ENCODE measurements at places on chromosomes 16 and 17.

DNA sequence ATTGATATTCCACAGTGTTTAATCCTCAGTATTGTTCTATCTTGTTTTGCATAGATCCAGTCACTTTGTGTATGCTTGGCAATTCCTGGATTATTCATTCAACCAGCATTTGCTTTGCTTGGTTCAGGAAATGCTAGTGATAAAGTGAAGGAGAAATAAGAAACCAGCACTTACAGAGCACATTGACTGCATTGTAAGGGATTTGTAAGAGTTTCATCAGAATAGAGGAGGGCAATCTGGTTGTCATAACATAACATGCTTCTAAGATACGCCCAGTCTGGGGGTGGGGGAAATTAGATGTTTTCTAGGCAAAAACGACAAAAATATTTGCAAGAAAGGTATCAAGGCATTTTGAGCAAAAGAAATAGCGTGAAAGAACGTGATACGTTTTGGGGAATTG is 40.4 kb downstream of the TNRC6A start:
- DNase-seq: no peak

DNA sequence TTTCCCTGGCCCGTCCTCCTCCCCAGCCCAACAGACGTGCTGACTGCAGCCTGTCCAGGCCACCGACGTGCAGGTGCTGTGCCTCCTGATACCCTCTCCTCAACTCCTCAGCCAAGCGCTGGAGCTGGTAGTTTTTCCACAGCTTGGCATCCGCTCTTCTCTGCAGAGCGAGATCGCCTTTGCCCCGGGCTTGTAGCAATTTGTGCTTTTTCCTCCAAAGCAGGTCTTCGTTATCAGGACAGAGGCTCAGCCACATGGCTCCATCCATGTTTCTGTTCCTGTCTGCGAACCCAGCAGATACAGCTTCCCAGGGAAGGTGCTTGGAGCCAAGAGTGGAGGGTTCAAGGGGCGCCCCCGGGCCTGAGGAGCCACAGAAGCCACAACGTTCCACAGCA is 10.9 kb downstream of the CEP295NL start:
- no peak for DNase-seq

- no peak for DNase-seq
Measured at GRCh38 chr17:69512946-69513345, 98.4 kb downstream of the MAP2K6 start.

DNA sequence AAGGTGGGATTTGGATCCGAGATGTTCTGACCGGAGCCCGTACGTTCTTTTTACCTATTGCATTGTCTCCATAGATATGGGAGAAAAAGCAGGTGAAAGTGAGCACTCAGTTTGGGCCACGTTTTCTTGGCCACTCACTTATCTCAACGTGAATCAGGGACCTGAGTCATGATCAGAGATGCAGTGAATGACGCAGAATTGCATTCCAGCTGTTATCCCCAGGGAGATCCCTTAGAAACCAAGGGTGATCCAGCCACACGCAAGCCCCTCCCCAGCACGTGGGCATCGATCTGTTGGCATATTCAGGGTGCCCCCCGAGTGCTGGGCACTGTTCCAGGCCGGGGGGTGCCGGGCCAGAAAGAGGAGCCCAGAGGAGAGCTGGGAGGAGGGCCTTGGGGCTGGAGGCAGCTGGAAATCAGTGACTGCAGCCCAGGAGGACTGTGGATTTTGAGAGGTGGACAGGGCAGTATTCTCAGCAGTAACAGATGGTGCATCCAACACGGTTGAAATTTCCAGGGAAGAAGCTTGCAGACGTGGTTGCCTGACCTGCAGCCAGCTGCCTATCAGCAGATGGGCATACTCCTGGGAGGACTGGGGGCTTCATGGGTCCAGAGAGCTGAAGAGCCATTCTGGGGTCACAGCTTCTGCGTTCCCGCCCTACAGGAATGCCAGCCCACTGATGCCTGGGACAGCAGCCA is 87.2 kb upstream of the CACNG5 start:
- no peak for DNase-seq

- DNase-seq: no peak
Measured at GRCh38 chr17:53227514-53227913, 595.2 kb upstream of the KIF2B start.

DNA sequence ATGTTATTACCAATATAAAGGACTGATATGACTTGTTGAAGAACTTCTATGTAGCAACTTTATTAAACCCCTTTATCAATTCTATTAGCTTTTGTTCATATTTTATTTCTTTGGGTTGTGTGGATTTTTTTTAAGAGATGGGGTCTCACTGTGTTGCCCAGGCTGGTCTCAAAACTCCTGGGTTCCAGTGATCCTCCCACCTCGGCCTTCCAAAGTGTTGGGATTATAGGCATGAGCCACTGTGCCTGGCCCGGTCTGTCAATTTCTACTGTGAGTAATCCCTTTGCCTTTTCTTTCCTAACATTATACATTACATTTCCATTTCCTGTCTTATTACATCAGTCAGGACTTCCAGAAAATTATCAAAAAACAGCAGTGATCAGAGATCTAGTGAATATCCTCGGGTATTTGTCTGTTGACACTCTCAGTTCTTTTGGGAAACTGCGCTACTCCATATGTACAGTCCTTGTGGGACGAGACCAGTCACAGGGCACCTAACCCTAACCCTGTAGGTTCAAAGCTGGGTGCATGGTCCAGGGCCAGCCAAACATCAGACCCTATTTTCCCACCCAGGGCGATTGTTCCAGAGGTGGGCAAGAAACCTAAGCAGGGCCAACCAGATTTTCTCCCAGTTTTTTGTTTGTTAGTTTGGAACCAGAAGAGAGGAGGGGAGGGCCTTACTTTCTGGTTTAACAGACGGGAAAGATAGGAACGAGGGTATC is 1.7 kb upstream of the SLC47A1 start:
- DNase-seq: no peak

GRCh38 chr16:85660843-85661739 is 27.7 kb downstream of the GINS2 start:
- no peak for DNase-seq

- no peak for DNase-seq
Measured at GRCh38 chr17:67491009-67491680, 114.1 kb downstream of the PITPNC1 start.

DNA sequence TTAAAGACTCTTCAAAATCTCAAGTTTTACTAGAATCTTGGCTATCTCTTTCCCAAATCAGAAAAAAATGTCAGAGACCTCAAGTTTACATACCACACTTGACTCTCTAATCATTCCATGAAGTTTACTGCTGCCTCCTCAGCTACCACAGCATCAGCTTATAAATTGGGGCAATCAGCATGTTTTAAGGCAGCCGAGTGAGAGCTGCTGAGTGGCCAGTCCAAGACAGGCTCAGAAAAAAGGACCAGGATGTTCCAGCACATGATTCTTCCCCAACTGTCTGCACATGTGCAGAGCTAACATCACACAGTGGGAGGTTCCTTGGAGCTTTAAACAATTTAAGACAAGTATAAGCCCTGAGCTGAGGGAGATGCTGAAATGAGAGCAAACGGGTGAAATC is 140.6 kb upstream of the NUDT7 start:
- no peak for DNase-seq

DNA sequence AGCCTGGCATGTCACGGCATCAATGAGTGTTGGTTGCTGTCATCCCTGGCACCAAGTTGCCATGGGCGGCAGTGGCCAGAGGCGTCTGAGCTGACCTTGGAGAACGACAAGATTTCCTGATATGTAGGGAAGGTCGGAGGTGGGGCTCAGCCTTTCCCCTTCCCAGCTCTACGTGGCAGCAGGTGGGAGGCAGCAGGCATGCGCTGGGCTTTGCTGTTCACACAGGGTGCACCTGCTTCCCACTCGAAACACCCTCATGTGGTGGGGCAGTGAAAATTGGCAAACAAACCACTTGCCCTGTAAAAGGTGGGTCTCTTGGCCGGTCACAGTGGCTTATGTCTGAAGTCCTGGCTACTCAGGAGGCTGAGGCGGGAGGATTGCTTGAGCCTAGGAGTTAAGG is 12.3 kb upstream of the TFAP4 start:
- no peak for DNase-seq

GRCh38 chr17:28908640-28909167 is 5.8 kb upstream of the DHRS13 start:
- no peak for DNase-seq
